ENCODE measurements at places on chromosomes 3 and 15.

GRCh38 chr3:169278092-169278491, 385.4 kb downstream of the MECOM start:
- no peak for DNase-seq

GRCh38 chr3:101466465-101467309, 46.3 kb downstream of the SENP7 start:
- no peak for DNase-seq

GRCh38 chr3:111807826-111808225, 51.2 kb upstream of the PHLDB2 start:
- no peak for DNase-seq

GRCh38 chr3:193214445-193214844, 26.6 kb upstream of the PLAAT1 start:
- no peak for DNase-seq

GRCh38 chr15:45674677-45675076, 39.8 kb downstream of the SQOR start:
- no peak for DNase-seq

DNA sequence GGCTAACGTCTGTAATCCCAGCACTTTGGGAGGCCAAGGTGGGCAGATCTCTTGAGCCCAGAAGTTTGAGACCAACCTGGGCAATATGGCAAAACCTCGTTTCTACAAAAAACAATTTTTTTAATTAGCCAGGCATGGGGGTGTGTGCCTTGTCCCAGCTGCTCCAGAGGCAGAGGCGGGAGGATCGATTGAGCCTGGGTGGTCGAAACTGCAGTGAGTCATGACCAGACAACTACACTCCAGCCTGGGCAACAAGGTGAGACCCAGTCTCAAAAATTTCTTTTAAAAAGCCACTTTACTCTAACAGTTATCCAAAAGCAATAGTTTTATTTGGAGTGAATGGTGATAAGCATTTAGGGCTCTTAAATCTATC, 12.5 kb downstream of the TRIM59 start:
- no peak for DNase-seq

- no peak for DNase-seq
Measured at GRCh38 chr3:111748132-111748531, 110.9 kb upstream of the PHLDB2 start.

- DNase-seq, result no peak
Measured at GRCh38 chr15:99141943-99142342, 37.1 kb downstream of the SYNM start.

- DNase-seq, result no peak
Measured at GRCh38 chr3:30448450-30449289, 157.7 kb upstream of the TGFBR2 start.

- no peak for DNase-seq
Measured at GRCh38 chr3:107962946-107963345, 127.9 kb downstream of the CD47 start.

GRCh38 chr3:155080692-155081091, 573 bp downstream of the MME start:
- DNase-seq, result no peak

GRCh38 chr3:120171134-120171873, 77.1 kb upstream of the GSK3B start:
- no peak for DNase-seq

GRCh38 chr15:38941399-38941953, 376.9 kb upstream of the RASGRP1 start:
- DNase-seq, result no peak

DNA sequence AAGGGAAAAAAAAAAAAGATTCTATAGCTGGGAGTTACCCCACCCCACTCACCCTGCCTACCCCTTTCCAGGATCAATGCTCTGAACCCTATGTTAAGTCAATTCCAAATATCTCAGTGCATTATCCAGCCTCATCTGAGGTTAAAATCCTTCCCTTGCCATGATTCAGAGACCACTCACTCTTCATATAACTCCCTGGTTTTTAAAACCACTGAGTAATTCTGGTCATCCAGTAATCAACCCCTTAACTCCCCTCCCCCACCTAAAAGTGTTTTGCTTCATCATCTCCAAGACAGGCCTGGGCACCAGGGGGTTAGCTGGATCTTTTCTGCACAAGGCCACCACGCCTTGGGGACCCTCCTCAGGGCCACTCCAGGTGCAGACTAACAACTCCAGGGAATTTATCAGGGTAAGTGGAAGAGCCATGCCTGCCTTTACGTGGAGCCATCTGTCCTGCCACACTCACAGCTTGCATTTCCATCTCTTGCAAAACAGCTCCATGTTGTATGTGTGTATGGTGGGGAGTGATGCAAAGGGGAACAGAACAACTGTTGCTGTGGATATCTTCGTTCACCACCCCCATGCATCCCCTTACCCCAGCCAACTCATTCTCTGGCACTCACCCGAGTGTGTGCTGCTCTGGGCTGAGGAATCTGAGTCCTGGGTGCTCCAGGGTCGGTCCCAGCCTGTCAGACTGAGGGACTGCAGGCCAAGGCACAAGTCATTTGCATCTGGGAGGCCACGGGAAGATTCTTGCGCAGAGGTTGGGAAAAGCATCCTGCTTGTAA, 30.7 kb upstream of the RPS17 start:
- DNase-seq, result no peak

DNA sequence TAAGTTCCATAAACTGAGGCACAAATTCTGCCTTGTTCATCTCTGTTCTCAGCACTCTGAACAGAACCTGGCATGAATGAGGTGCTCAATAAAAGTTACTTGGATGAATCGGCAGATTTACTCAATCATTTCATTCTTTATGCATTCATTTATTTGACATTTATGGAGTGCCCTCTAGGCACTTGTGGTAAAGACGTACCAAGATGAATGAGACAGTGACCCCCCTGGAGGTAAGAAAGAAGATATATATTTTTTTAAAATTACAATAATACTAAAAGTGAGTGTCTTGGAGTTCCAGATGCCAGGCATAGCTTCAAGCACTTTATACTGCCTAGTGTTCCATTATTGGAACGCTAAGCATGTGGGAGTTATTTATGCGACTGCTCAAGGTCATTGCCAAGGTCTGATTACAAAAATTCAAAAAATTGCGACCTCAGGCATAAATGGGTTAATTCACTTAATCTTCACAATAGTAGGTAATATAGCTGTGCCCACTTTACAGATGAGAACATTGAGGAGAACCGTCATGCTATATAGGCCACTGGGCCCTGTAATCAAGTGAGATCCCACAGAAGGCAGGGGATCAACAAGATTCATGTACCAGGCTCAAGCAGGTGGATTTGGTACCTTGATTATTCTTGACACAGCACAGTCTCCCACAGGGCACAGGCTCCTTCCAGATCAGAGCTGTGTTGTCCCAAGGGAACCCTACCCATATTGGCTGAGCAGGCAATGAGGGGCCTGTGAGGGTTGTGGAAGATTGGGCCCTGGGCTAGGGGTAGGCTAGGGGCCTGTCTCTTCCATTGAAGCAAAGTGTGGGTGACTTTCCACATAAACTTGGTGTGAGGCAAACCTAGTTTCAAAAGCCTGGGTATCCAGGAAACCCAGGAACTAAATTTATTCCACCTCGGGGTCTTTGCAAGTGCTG, 10.7 kb downstream of the XIRP1 start:
- no peak for DNase-seq

- DNase-seq, result no peak
Measured at GRCh38 chr3:186421946-186422345, 59.9 kb upstream of the DGKG start.

- DNase-seq, result no peak
Measured at GRCh38 chr15:89231832-89232231, 10.5 kb upstream of the RLBP1 start.

- no peak for DNase-seq
Measured at GRCh38 chr15:90986790-90987507, 7.4 kb downstream of the PRC1 start.

DNA sequence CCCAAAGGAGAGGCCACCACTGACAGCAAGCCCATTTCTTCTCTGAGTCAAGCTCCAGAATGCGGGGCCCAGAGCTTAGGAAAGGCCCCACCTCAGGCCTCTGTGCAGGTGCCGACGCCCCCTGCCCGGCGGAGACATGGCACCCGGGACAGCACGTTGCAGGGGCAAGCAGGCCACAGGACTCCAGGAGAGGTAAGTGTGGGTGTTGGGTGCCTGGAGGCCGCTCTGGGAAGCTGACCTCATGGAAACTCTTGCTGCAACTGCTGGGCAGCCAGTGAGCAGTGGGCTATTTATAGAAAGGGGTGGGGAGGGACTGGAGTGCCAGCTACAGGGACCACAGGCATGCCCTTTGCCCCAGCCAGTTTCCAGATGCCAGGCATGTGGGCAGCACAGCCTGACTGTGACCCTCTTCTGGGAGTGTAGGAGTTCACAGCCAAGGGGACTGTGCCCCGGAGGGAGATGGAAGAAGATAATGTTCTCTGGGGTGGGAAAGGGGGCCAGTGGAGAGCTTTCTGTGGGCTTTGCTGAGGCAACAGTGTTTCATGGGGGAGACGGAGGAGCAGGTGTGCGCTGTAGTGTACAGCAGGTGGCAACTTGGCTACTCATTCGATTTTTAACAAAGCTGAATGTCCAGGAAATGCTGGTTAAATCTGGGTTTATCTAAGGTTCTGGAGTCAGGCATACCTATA, 23.7 kb downstream of the ALPK3 start:
- no peak for DNase-seq

- DNase-seq, result no peak
Measured at GRCh38 chr3:29694783-29695182, 413.9 kb downstream of the RBMS3 start.

DNA sequence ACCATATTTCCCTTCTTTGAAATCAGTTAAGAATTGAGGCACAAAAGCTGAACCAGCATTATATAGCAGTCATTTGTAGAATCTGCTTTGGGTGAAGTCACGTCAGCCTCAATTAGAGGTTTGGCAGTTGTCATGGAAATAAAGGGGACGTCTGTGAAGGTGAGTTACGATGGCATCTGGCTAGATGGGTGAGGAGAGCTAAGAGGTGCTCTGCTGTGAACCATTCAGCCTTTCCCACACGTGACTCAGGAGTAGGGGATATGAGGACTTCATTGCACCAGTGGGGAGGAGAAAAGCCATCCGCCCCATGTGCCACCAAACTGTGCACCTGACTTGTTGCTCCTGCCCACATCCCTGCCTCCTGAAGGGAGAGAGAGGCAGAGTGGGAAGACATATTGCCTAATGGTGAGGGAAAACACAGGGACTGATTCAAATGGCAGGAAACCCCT, 2.8 kb upstream of the C15orf40 start:
- DNase-seq, result no peak

GRCh38 chr3:38473229-38473628, 19.5 kb downstream of the ACVR2B start:
- DNase-seq, result no peak

DNA sequence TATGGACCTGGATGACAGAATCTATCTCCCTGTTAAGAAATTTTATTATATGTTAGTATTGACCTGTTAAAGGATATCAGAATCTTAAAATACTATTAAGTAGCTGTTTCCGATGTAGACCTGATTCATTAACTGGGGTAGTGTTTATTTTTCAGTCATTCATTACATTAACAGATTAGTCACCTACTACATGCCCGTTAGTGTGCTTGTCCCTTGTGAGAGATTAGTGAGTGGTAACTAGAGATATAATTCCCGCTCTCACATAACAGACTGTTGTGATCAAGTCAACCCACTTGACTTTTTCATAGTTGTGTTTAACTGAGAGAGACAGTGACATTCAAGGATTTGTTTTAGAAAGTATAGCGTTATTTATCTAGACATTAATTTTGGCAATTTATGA, 166.8 kb downstream of the TCF12 start:
- no peak for DNase-seq

- peak; percentile 15 for DNase-seq
Measured at GRCh38 chr3:67018105-67018788, 20.1 kb downstream of the KBTBD8 start.

DNA sequence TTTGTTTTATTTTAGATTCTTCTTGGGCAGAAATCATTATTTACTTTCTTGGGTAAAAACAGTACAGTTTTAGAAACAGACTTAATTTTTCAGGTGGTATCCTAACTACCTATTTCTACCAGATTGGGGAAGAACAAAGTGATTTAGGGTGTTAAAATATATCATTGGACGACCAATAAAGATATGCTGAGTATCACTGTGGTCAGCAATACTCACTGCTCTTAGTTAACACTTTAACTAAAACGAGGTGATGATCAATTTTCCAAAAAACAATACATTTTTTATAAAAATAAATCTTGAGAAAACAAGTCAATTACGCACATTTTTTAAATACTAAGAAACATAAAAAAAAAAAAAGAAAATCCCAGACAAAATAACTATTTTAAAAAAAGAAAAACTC, 3.6 kb downstream of the COPS2 start:
- DNase-seq, result no peak

DNA sequence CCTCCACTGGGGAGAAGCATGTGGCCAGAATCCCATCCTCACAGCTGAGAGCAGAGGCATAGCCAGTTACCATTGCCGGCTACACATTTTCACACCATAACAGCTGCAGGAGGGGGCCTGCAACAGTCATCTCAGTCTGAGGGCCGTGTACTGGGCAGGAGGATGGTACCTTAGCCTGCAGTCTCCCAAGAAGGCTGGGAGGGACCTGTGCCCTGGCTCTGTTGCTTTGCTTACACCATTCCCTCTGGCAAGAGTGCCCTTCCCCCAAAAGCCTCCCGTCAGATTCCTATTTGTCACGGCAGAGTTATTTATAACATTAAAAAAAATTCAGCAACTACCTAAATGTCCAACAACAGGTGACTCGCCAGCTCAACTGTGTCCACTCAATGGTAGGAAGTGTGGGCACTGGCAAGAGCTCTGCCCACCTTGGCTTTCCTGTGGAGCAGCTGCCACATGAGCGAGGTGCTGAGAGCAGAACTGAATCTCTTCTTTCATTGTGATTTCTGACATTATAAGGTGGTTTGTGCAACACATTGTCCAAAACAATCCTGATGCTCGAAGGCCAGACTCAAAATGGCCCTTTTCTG, 4.4 kb downstream of the CAMKV start:
- DNase-seq, result no peak

DNA sequence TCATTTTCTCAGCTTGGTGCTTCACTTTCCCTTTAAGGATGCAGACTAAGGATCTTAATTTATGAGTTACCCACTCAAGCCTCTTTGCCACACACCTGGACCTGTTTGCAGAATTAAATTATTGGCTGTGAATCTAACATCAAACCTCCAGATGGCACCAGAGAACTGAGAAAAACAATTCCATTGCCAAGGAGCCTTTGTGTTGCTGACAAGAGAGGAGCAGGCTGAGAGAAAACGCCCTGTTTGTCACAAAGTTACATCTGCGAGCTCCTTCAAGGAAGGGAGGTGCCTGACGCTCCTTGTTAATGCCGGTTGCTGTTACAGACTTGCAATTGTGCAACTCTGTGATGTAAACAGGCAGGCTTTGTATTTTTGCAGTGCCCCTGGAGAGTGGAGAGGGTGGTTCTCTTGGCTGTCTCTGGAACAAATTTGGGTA, 36.3 kb upstream of the TMC3 start:
- peak; percentile 15 for DNase-seq

- no peak for DNase-seq
Measured at GRCh38 chr15:61337541-61337940, 108.4 kb upstream of the RORA start.

GRCh38 chr15:101568821-101569555, 79.5 kb upstream of the PCSK6 start:
- DNase-seq, result no peak

Data from T-cell (primary cell).